ENCODE measurements at places on chromosomes 12 and 14.

DNA sequence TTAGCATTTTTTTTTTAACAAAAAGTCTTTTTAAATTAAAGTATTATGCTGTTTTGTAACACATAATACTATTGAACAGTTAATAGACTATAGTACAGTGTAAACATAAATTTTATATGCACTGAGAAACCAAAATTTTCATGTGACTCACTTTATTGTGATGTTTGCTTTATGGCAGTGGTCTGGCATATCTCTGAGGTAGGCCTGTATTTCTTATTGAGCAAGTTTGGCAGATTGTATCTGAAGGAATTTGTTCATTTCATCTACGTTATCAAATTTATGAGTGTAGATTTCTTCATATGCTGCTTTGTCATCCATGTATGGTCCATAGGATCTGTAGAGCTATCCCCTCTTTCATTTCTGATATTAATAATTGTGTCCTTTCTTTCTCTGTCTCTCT is 78.8 kb upstream of the PDE3A start:
- H3K4me3 ChIP-seq = no peak overlapping the region
- no peak for DNase-seq
- no peaks in the 10 kb centered on the region for H3K36me3 ChIP-seq
- H3K4me1 ChIP-seq = no peaks in the 10 kb centered on the region
- no peak overlapping the region for H3K27ac ChIP-seq

GRCh38 chr12:123150275-123150743 is 581 bp downstream of the PITPNM2 start:
- peaks cover 28% of the 10 kb centered on the region for H3K36me3 ChIP-seq
- H3K27me3 ChIP-seq = no peaks in the 10 kb centered on the region
- H3K4me3 ChIP-seq = peak overlapping the region; percentile 78
- H3K4me1 ChIP-seq = peaks cover 34% of the 10 kb centered on the region
- peak; percentile 64 for DNase-seq

GRCh38 chr14:38951451-38951850 is 151.6 kb downstream of the SEC23A start:
- no peaks in the 10 kb centered on the region for H3K4me1 ChIP-seq
- no peak for DNase-seq
- H3K4me3 ChIP-seq = no peak overlapping the region
- peaks cover 4% of the 10 kb centered on the region for H3K27me3 ChIP-seq
- no peaks in the 10 kb centered on the region for H3K36me3 ChIP-seq

- DNase-seq = no peak
- no peaks in the 10 kb centered on the region for H3K36me3 ChIP-seq
- H3K27me3 ChIP-seq = peaks cover 6% of the 10 kb centered on the region
- H3K27ac ChIP-seq = no peak overlapping the region
- no peak overlapping the region for H3K4me3 ChIP-seq
- H3K4me1 ChIP-seq = no peaks in the 10 kb centered on the region
These were observed 15.9 kb downstream of the FAIM2 start for GRCh38 chr12:49887536-49888401.

DNA sequence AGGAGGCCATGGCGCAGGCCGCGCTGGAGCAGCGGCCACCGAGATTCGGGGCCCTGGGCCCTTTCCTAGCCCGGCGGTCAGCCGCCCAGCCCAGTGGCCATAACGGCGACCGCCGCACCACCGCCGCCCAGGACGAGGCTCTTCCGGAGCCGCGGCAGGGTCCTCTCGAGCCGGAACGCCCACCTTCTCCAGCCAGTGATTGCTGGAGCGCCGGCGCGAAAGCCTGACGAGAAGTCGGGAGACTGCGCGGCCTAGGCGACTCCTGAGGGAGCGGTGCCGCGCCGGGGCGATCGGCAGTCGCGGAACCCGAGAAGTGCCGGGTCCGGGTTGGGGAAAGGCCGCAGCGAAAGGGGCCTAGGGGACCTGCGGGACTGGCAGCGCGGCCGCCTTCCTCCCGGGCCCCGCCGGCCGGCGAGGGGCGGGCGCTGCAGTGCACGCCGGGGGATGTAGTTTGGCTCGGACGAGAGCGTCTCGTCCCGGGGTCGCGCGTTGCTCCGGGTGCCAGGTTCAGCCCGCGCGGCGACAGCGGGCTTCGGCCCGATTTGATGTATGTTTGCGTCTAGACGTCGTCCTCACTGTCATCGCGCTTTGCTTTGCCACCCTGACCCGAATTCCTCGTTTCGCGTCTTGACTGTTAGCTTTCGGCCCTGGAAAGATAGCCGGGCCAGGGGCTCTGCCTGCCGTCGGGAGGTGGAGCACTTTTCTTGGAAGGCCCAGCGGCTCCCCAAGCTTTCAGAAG is at the start of gene VTI1B:
VTI1B (minus strand) TSS at position 153 of the 739 bp plus-strand sequence; CDS start at position 10, 143 bp downstream.
- peaks cover 43% of the 10 kb centered on the region for H3K36me3 ChIP-seq
- DNase-seq = peak; percentile 91
- H3K27ac ChIP-seq = peak within 1 kb of the TSS; percentile 94
- no peaks in the 10 kb centered on the region for H3K27me3 ChIP-seq
- peaks cover 45% of the 10 kb centered on the region for H3K4me1 ChIP-seq

DNA sequence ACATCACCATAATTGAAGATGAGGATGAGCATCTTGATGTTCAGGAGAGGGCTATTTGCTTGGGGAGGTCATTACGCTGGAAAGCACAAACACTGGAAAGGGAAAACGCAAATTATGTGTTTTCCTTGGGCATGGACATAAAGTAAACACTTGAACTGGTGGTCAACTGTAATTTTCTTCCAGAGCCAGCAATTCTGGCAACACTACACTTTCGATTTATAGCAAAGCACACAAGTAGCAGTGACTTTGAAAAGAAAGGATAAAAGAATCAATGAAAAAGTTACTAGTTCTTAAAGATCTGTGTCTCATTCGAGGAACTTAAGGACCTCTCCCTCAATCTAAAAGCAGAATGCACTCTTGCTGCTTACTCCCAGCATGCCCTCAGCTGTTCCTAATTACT is 2.2 kb downstream of the CLEC14A start:
- H3K36me3 ChIP-seq = no peaks in the 10 kb centered on the region
- peaks cover 10% of the 10 kb centered on the region for H3K4me1 ChIP-seq
- H3K27me3 ChIP-seq = peaks cover 50% of the 10 kb centered on the region

- peaks cover 43% of the 10 kb centered on the region for H3K4me1 ChIP-seq
- no peak overlapping the region for H3K4me3 ChIP-seq
- H3K27me3 ChIP-seq = no peaks in the 10 kb centered on the region
- H3K27ac ChIP-seq = no peak overlapping the region
These were observed 293.9 kb upstream of the AMIGO2 start for GRCh38 chr12:47373554-47374150.

GRCh38 chr12:75996861-75997447 is 34.6 kb downstream of the PHLDA1 start:
- DNase-seq = no peak
- H3K36me3 ChIP-seq = no peaks in the 10 kb centered on the region
- H3K27ac ChIP-seq = no peak overlapping the region

All from activated T-cell treated with anti-CD3 and anti-CD28 coated beads, Interleukin-2, amount 50 U/mL, for 24 hours (primary cell).